Activated CD4-positive, alpha-beta T cell treated with anti-CD3 and anti-CD28 coated beads, Interleukin-2, amount 50 U/mL, for 1 hour (primary cell): ENCODE measurements at places on chromosomes 4 and X.

DNA sequence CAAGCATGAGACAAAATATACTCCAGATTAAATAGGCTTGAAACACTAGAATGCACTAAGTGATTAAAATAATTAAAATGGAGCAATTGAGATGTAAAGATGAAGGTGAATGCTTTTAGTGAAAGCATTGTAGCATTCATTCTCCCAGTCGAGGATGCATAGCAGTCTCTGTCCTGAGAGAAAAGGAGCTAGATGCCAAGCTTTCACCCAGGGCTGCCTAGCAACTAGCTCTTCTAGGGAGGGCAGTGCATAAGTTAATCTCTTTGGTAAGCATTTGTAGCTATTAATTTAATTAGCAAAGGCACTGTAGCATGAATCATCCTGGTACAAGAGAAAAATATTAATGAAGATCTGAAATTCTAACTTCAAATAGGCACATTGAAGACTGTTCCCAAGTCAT, 1014.8 kb downstream of the C4orf33 start:
- DNase-seq, result no peak

- no peak for DNase-seq
Observed at GRCh38 chr4:153062652-153063168, 126.6 kb downstream of the FHDC1 start.

DNA sequence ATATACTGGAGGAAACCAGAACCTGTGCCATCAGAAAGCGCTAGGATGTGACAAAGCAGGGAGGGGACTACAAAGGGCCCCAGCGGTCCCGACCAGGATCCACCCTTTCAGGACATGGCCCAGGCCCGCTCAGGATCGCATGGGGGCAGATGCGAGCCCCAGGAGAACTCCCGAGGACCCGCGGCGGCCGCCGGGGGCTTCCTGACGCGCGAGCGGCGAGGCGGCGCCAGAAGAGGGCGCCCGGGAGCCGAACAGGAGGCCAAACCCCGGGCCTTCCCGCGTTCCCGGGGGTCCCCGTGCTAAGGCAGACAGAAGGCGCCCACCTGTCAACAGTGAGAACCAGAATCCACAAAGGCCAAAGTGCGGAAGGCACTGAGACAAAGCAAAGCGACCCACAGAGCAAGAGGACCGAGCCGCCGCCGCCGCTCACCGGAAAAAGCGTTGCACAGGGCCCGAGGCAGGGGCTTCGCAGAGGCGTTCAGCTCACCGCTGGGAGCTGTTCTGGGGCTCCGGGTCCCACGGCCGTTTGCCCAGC, 7.3 kb upstream of the OPN1LW start:
- DNase-seq, result peak; percentile 63

- no peak for DNase-seq
Observed at GRCh38 chr4:177562859-177563258, 120.6 kb upstream of the AGA start.

GRCh38 chrX:39477762-39478120, 620.0 kb downstream of the BCOR start:
- peak; percentile 16 for DNase-seq

DNA sequence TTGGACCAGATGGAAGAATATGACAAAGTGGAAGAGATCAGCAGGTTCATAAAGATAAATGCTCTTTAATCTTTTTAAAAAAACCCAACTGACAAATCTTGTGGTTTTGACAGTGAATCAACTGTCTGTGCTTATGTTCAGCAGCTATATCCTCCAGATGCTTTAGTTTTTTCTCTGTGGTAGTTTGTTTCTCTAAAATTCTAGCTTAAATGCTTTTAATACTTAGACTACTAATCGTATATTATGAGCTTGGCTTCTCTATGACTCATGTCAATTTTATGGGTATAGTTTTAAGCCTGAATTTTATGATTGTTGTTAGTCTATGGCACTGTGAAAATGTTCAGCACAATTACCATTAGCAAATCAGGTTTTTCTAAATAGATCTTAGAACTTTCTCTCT, 12.9 kb downstream of the HHIP start:
- no peak for DNase-seq

DNA sequence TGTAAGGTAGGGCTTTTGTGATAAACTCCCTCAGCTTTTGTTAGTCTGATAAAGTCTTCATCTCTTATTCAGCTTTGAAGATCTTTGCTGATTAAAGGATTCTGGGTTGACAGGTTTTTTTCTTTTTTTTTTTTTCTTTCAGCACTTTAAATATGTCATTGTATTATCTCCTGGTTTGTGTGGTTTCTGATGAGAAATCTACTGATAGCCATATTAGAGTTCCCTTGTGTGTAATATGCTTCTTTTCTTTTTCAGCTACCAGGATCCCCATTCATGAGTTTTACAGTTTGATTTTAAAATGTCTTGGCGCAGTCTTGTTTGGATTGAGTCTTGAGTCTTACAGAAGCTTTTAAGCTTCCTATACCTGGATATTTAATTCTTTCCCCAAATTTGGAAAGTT, 504.5 kb downstream of the TLL1 start:
- no peak for DNase-seq
